ENCODE measurements at places on chromosomes 5 and 9.

- DNase-seq: peak; percentile 72
These were observed 36.8 kb downstream of the ERGIC1 start for GRCh38 chr5:172870715-172871461.

- DNase-seq: peak; percentile 53
These were observed 144.4 kb downstream of the BNC2 start for GRCh38 chr9:16726029-16726428.

DNA sequence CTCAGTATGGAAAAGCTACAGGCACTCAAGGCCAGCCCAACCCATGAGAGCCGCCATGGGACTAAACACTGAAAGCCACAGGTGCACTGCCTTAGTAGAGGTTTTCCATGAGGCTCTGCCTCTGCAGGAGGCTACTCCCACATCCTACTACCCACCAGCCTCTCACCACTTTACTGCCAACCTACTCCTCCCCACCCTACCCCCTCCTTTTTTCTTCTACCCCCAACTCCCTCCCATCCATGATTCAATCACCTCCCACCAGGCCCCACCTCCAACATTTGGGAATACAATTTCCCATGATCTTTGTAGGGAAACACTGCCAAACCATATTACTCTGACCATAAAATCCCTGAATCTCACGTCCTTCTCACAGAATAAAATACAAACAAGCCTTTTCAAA, 101.6 kb upstream of the CTSV start:
- DNase-seq: no peak

- no peak for DNase-seq
These were observed 30.1 kb upstream of the HAND1 start for GRCh38 chr5:154508114-154508513.

- DNase-seq: no peak
These were observed 164.9 kb downstream of the SEMA6A start for GRCh38 chr5:116409591-116410296.

GRCh38 chr5:171728686-171729085, 56.9 kb upstream of the SMIM23 start:
- DNase-seq: no peak

DNA sequence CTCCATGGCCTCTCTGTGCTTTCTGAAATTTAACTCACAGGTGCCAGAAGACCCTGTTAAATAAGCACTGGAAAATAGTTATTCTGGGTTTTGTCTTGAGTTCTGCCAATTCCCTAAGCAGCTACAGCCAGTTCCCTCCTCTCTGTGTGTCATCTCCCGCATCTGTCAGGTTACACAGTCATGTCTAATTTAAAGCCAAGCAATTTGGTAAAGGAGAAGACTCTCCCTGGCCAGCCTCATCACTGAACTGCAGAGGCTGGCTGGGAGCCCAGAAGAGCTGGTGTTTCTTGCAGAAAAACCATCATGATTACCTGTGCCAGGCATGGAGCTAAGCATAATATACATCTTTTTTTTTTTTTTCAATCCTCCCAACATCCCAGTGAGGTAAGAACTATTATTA, 141.3 kb upstream of the ZNF366 start:
- DNase-seq: no peak

GRCh38 chr5:40150896-40151295, 528.8 kb upstream of the PTGER4 start:
- no peak for DNase-seq

- DNase-seq: no peak
These were observed 249.5 kb upstream of the PTGER4 start for GRCh38 chr5:40430101-40430710.

DNA sequence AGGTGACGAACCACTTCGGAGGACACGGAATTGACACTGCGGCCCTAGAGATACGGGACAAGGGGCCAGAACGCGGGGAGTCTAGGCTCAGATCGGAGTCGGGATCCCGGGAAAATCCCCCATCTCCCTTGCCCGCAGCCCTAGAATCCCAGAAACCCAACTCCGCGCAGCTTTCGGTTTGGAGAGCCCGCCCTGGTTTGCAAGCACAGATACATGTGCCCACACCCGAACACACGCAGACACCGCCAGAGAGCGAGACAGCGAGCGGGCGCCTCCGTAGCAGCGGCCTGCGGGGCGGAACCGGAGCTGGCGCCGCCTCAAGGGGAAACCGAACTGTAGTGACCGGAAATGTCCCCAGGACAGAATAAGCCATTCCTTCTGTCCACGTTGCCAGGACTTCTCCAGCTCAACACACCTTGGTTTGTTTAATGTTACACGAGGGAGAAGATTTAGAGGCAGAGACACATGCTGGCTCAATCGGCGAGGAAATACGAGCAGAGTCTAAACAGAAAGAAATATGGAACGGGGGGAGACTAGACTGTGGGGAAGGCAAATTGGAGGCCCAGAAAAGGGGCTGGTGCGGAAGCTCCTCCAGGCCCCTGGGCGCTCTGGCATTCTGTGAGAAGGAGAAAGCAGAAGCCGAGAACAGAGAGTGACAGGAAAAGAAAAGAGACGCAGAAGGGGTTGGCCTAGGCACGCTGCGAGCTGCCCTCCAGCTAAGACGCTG, 2.9 kb upstream of the PAX5 start:
- peak; percentile 24 for DNase-seq

GRCh38 chr9:133994353-133995011, 2.4 kb upstream of the VAV2 start:
- peak; percentile 49 for DNase-seq

DNA sequence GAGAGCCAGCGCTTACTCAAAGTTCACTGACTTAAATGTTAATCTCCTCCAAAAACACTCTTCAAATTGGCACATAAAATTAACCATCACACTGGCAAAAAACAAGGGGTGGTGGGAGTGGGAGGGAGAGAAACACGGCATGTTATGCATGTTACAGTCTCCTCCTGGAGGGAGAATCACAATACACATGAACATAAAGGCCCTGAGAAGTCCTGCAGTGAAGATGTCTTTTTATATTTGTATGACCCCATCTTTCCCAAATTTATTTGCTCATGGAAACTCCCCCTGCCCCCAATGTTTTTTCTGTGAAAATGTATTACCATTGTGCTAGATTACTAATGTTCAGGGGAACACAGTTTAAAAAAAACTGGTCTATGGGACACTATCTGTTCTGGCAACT, 37.8 kb upstream of the ANKH start:
- no peak for DNase-seq

GRCh38 chr5:68932830-68933434, 160.9 kb upstream of the SLC30A5 start:
- no peak for DNase-seq

DNA sequence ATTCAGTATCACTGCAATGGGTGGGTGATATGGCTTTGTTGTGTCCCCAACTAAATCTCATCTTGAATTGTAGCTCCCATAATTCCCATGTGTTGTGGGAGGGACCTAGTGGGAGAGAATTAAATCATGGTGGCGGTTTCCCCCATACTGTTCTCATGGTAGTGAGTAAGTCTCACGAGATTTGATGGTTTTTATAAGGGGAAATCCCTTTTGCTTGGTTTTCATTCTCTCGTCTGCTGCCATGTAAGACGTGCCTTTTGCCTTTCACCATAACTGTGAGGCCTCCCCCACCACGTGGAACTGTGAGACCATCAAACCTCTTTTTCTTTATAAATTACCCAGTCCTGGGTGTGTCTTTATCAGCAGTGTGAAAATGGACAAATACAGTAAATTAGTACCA, 9.5 kb upstream of the NANS start:
- no peak for DNase-seq

DNA sequence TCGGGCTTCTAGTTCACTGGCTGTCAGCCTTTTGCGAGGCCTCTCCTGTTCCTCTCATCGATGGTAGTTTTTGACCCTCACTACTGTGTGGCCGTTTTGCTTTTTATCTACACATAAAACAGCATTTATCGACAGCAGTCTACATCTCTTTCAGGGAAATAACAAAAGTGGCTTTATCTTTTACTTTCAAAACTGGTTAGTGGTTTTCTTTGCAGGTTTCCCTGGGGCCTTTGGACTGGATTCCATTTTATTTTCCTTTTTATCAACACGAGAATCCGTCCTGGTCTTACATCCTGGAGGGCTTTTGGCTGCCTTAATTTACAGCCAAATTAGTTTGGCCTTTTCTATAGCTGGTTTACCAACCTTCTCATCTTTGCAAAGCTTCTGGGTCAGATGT, 793 bp upstream of the PKD2L2 start:
- DNase-seq: no peak

GRCh38 chr9:27421577-27421976, 102.5 kb upstream of the IFNK start:
- DNase-seq: no peak

GRCh38 chr5:143594902-143595818, 191.7 kb upstream of the NR3C1 start:
- peak; percentile 72 for DNase-seq

DNA sequence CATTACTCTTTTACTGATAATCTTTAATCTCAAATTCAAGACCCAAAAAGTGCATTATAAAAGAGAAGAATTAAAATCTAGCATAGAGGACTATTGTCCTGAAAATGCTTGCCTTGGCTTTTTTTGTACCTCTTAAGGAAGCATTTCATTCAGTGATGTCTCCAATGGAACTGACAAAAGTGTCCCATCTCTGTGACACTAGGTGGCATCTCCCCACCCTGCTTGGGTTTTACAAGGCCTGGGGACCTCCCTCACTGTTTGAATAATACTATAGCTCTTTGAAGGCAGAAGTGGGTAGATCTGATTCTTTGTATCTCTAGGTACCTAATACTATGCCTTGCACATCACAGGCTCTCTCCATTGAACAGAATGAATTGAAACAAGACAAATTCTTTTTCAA, 180.6 kb downstream of the EPB41L4A start:
- DNase-seq: no peak

GRCh38 chr5:131328536-131329285, 64.9 kb downstream of the CDC42SE2 start:
- DNase-seq: peak; percentile 76

DNA sequence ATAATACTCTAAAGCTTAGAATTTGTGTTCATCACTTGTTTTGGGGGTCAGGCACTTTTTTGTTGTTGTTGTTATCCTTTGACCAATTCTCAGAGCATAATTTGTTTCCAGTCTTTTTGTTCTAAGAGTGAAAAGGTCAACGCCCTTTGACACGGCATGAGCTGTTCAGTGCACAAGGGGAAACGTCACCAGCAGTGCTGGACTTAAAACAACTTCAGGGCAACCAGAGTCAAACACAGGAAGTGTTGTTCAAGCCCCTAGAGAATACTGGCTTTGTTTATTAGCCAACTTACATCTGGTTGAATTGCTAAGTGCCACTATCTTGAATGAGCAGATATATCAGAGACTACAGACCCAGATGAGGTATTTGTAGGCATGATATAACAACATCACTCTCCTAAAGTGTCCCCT, 368.9 kb downstream of the TMEM161B start:
- DNase-seq: no peak

GRCh38 chr5:7250611-7251010, 145.3 kb upstream of the ADCY2 start:
- DNase-seq: no peak

DNA sequence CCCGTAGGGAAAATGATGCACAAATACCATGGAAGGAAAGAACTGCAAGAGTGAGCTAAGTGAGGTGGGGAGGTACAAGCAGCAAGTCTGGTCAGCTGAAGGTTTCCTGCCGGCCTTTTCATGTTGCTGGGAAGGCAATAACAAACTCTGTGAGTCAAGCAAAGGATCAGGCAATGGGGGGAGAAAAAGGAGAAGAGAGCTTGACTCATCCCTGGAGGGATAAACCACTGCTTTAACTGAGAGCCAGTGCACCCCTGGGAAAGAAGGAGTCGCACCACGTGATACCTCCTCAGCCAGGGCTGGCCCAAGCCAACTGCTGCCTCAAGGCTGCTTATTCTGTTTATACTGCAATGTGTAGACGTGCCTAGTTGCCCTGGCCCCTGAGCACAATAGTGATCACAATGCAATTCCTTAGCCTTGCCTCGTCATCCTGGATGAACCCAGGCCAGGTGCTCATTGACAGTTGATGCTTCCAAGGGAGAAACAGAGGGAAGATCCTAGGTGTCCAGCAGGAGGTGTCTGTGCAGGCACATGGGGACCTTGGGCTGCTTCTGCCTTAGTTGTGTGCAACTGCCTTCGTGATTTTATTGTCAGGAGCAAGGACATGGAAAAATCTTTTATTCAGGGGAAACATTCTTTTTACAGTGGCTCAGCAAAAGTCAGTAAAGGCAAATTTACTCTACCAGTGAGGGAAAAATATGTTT, 203.0 kb upstream of the TUT7 start:
- DNase-seq: peak; percentile 92

GRCh38 chr9:107141967-107142366, 141.1 kb upstream of the RAD23B start:
- DNase-seq: peak; percentile 43

- no peak for DNase-seq
These were observed 250.5 kb upstream of the PDE4D start for GRCh38 chr5:60143942-60144549.

GRCh38 chr9:35177520-35177919, 15.7 kb downstream of the UNC13B start:
- no peak for DNase-seq

- DNase-seq: no peak
These were observed 18.7 kb downstream of the RAB14 start for GRCh38 chr9:121182989-121183388.

GRCh38 chr5:81859624-81860023, 108.7 kb upstream of the SSBP2 start:
- no peak for DNase-seq

DNA sequence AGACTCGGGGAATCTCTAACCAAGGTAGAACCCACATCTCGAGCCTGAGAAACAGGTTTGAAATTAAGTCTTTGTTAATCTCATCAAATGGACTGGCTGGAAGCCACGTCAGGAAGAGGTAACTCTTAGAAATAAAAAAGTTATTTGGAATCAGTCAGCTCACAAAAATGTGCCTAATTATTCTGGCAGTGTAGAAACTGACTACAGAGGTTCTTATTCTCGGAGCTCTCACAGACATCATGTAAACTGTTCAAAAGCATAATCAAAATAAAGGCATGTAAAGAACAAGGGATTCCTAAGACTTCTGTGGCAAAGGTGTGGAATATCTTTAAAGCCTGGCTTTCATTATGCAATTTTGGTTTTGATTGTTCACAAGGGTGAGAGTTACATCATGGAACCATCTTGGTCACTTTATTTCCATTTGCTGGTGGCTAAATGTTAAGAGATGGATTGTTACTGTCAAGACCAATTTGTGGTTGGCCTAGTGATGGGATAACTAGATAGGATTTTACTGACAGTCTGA, 85.1 kb downstream of the OTULIN start:
- DNase-seq: no peak

- DNase-seq: no peak
These were observed 11.1 kb upstream of the HTR4 start for GRCh38 chr5:148665431-148665830.

DNA sequence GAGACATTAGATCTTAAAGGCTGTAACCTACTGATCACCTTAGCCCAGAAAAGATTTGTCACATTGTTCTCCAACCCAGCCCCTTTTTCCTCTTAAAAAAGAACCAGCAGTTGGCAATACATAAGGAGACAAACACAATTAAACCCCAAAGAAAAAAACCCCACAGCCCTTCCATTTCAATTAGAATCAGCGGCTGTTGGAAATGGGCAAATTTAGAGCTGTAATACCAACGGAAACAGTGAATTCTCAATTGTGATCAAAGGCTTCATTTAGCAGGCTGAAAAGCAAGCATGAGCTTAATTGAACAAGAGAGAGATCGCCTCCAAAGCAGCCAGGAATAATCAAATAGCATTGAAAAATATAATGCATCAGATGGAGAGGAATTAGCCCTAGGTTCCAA, 153.6 kb downstream of the FAM114A2 start:
- no peak for DNase-seq
